ENCODE measurements at places on chromosomes 1 and 21. TPM values are rescaled to one million over a fixed set of nuclear protein-coding genes. Genes with fewer than 3 reads are reported as not detected.
A peak's percentile ranks its signal among the peaks of the same experiment; 100 is the strongest.

The LRRC39 gene
- total RNA-seq: 166 TPM

The ELF3 gene
- total RNA-seq: 0.60 TPM

The MFAP2 gene
- 3.0 TPM for total RNA-seq

- H3K4me3 ChIP-seq: no peak overlapping the region
- H3K36me3 ChIP-seq: no peaks in the 10 kb centered on the region
- no peak overlapping the region for H3K27ac ChIP-seq
- H3K4me1 ChIP-seq: peaks cover 10% of the 10 kb centered on the region
- peaks cover 7% of the 10 kb centered on the region for H3K27me3 ChIP-seq
These were observed 79.0 kb upstream of the SYT6 start for GRCh38 chr1:114232691-114233090.

DNA sequence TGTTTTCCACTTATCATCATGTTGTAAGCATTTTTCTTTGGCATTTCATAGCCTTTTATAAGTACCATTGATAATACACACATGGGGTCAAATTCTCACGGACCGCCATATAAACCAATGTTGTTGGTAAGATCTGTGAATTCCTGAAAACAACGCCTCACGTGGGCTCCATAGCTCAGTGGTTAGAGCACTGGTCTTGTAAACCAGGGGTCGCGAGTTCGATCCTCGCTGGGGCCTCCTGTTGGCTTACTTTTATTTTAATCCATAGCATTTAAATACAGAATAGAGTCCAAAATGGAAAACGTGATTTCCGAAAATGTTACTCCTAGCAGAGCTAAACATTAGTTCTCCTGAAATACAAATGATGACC lies 83.1 kb downstream of the HHIPL2 start:
- H3K36me3 ChIP-seq: no peaks in the 10 kb centered on the region
- peak overlapping the region; percentile 60 for H3K4me3 ChIP-seq
- no peaks in the 10 kb centered on the region for H3K27me3 ChIP-seq
- peak overlapping the region; percentile 85 for H3K27ac ChIP-seq
- peaks cover 12% of the 10 kb centered on the region for H3K4me1 ChIP-seq

GRCh38 chr1:8002921-8003320 lies 23.2 kb downstream of the ERRFI1 start:
- DNase-seq: no peak
- H3K4me3 ChIP-seq: no peak overlapping the region
- no peaks in the 10 kb centered on the region for H3K36me3 ChIP-seq
- H3K27ac ChIP-seq: peak overlapping the region; percentile 85

- DNase-seq: no peak
- no peak overlapping the region for H3K27ac ChIP-seq
- H3K27me3 ChIP-seq: peaks cover 87% of the 10 kb centered on the region
- H3K4me1 ChIP-seq: no peaks in the 10 kb centered on the region
- no peak overlapping the region for H3K4me3 ChIP-seq
These were observed 249.4 kb downstream of the NPHP4 start for GRCh38 chr1:5742801-5743200.

- H3K27ac ChIP-seq: no peak overlapping the region
- H3K4me1 ChIP-seq: no peaks in the 10 kb centered on the region
- no peaks in the 10 kb centered on the region for H3K36me3 ChIP-seq
- H3K4me3 ChIP-seq: no peak overlapping the region
These were observed 337.2 kb upstream of the AJAP1 start for GRCh38 chr1:4317207-4317606.

Data from left ventricle myocardium inferior (tissue), 1 donor.